ENCODE measurements at places on chromosomes 7 and 10.

- DNase-seq = no peak
Observed at GRCh38 chr10:43574906-43575305, 490 bp upstream of the ZNF239 start.

DNA sequence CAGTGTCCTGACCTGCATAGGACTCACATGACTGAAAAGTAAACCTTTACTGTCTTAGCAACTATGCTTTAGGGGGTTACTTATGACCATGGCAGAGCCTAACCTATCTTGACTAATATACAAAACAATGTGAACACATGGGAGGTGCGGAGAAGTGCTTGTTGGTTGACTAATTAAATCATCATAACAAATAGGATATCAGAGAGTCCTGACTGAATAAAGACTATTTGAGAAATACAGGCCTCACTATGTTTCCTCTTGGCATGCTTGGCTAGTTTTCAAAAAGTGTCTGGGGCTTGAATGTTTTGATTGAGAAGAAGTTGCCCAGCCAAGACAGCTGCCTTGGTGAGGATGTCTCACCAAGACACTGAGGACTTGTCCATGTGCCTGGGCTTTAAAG lies 104.4 kb upstream of the PHYHIPL start:
- no peak for DNase-seq

DNA sequence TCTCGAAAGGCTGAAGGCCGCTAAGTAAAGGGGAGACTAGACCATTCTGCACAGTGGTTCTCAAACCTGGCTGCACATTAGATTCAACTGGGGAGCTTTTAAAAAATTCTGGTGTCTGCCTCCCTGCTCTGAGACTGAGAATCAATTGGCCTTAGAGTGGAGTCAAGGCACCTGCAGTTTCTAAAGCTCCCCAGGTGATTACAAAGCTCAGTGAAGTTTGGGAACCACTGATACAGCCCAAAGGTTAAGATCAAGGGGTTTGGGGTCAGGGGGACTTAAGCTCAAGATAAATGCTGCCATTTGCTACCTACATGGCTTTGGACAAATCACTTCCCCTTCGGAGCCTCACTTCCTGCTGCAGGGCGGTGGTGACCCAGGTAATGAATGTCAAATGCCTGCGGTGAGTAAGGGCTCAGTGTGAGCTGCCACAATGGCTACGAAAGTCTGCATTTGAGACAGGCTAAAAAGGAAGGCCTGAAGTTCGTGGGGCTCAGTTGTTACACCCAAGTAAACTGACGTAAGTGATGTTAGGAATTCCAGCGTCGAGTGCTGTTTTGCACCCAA lies 72.3 kb downstream of the TLL2 start:
- no peak for DNase-seq

GRCh38 chr7:51356849-51357516 lies 40.4 kb upstream of the COBL start:
- no peak for DNase-seq

DNA sequence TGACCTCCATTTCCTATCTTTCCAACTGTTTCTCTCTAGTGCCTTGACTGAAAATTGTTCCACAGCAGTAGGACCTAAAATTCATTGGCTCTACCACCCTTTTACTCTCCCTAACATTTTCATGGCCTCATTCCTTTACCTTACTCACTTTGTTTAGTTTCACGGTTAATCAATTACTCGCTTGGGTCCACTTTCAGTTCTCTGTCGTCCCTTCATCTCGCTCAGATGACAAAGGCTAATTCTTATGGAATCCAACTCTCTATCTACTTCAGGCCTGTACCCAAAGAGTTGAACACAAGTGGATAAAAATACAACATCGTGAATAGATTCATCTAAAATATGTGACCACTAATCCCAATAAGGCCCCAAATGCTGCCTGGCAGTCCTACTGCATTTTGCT lies 85.9 kb upstream of the ADO start:
- DNase-seq = no peak

DNA sequence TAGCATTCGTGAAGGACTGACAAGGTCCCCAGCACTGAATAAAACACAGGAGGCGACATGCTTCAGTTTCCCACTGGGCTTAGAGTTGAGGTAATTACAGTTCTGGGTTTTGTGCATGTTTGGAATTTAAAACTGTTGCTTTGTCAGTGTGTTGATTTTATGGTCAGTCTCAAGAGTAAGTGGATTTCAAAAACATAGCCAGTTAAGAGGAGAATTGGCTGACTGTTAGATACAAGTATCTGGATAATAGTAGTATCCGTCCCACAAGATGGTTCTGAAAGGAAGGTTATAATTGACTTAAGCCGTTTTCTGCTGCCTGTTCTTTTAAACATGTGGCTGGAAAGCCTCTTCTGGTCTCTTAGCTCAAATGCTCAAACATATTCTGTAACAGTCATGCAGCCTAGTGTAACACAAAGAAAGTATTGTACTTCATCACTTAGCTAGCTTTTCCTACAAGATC lies 170.9 kb downstream of the POLR1F start:
- DNase-seq = no peak

- no peak for DNase-seq
Observed at GRCh38 chr7:28891192-28891875, 66.8 kb downstream of the TRIL start.

GRCh38 chr7:155835446-155836215 lies 23.4 kb upstream of the SHH start:
- no peak for DNase-seq

GRCh38 chr10:65675236-65675635 lies 1250.6 kb upstream of the LRRTM3 start:
- DNase-seq = no peak

DNA sequence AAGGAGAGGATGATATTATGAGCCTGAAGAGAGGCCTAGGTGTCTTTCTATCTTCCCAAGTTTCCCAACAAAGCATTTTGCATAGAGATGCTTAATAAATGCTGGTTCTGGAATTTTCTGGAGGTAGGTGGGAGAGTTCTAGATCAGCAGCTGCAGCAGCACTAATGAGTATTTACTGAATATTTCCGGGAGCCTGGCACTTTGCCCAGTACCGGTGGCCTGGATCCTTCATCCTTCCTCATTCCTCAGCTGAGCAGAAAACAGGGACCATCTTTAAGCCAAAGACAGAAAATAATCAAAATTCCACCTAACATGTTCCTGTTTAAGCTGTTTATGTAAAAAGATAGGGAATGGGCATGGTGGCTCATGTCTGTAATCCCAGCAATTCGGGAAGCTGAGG lies 813.2 kb upstream of the AUTS2 start:
- no peak for DNase-seq

DNA sequence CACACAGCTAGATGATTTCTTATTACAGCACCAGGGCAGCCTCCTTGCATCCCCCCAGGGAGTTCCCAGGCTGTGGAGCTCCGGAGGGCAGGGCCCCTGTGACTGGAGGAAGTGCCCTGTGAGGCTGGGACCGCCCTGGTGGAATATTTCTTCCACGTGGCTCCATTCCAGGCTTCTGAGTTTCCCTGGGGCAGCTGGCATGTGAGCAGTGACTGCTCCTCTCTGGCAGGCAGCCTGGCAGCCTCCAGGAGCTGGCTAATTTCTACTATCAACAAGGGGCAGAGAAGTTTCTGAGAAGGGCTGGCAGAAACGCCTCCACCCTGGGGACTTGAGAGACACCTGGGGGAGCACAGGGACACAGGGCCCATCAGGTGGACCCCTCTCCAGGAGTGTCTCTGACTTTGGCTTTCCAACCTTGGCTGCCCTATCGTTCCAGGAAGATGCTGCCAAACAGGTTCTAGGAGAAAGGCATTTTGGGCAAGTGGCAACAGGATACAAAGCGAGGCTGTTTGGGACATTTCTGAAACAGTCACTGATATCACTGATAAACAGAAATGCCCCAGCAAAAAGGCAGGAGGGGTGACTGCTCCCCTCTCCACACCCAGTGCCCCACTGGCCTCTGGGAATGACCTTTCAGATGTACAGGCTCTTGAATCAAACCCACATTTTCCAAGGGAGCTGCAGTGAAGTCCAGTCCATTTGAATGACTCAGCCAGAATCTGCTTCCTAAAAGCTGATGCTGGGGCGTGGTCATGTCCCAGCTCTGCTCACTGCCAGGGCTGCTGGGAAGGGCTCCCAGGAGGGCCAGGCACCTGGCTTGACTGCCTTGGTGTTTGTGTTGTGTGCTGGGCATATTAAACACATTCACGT lies 16.1 kb downstream of the MYOF start:
- no peak for DNase-seq

- DNase-seq = no peak
Observed at GRCh38 chr7:116209561-116210070, 723 bp upstream of the TES start.

- no peak for DNase-seq
Observed at GRCh38 chr7:149804106-149804505, 30.7 kb upstream of the ZNF467 start.

- no peak for DNase-seq
Observed at GRCh38 chr10:125515571-125515970, 167.4 kb downstream of the TEX36 start.

GRCh38 chr10:89091496-89091895 lies 100.9 kb downstream of the FAS start:
- no peak for DNase-seq

- DNase-seq = no peak
Observed at GRCh38 chr7:50674896-50675835, 107.5 kb downstream of the GRB10 start.

GRCh38 chr7:77699056-77699455 lies 2.8 kb downstream of the RSBN1L start:
- DNase-seq = no peak

GRCh38 chr10:114262496-114262895 lies 23.4 kb downstream of the VWA2 start:
- no peak for DNase-seq

DNA sequence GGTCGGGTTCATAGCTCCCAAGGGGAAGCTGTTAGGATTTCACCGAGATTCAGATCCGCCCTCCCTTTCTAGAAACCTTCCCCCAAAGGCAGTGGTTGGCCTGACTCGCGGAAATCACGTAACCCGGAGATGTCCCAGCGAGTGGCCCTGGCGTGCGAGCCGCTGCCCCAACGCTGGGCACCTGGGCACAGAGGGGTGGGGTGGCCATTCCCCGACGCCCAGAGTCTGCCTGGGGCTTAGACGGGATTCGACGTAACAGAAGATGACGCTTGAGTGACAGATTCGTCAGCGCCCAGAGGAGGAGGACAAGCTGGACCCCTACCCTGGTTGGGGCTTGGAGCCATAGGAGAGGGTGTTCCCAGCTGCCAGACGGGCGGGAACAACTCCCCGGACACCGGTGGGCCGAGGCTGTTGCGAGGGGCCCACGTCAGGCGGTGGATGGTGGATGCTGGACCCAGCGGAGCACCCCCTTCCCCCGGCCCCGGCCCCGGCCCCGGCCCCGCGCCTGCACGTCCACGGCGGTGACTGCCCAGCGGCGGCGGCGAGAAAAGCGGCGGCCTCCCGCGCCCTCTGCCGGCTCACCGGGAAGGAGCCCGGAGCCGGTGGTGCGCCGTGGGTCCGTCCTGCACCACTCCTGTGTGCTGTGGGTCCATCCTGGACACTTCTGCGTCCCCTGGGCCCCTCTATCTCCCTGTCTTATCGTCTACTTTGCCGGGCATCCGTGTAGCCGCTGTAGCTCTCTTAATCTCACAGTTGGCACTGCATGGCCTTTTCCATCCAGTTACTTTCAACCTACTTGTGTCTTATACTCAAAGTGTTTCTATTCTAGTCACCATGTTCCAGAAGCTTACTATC lies 35.4 kb upstream of the KNDC1 start:
- DNase-seq = peak; percentile 56

- DNase-seq = peak; percentile 79
Observed at GRCh38 chr7:50304129-50304910, at the start of gene IKZF1. TSS of gene IKZF1 (plus strand) at chr7:50304716. CDS start at chr7:50319062, 14,346 bp downstream.

DNA sequence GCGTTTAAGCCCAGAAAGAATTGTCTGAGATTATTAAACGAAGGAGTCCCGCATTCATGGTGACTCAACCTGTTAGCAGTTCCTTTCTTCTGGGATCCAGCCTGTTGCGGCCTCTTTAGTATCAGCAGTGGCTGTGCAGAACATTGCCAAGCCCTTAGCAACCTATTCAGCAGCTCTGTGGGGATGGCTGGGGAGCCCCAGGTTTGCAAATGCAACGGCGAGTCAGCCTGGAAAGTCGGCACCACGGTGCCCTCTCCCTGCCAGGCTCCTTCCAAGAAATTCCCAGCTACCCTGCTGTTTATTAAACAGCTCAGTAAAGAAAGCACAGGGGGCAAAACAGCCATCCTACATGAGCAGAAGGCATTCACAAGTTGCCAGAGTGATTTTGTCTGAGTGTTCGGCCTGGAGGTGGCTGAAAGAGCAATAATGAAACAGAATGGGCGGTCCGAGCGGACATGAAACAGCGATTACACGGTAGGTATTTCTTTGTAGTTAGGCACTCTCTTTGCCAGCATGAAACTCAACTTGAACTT lies 198.3 kb downstream of the BAMBI start:
- no peak for DNase-seq

DNA sequence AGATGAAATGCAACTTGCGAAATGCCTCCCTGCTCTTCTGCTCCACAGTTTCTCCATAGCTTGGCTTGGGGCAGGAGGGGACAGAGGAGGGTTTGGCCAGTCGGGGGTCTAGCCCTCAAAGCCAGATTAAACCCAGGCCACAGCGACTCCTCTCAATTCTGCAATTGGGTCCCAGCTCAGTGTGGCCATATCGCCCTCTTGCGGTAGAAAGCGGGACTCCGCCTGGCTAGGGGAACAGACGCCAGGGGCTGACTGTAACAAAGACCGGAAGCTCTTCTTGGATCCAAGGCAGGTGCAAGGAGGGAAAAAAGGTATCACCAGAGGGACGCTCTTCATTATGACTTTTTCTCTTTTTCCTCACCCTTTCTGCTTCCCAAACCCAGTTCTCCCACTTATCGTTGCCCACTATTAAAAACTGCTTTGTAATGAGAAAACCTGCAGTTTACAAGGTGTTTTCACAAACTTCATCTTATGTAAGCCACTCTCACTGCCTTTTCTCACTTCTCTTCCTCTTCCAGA lies 36.6 kb upstream of the TNPO3 start:
- peak; percentile 86 for DNase-seq

DNA sequence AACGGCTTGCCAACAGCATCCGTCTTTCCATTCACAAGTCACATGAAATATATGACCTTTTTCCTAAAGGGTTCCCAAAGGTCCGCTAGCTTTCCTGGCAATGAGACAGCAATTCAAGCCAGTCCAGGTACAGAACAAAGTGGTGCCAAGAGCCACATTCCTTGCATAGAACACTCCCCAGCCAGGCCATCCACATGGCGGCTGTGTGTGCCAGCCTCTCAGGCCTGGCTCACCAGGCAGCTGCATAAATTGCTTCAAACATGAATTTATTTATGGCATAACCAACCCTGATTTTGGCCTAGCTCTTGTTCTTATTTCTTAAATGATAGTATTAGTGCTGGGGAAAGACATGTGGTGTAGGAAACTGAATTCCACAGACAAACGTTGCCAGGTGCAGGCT lies 63.7 kb upstream of the CREB5 start:
- no peak for DNase-seq

DNA sequence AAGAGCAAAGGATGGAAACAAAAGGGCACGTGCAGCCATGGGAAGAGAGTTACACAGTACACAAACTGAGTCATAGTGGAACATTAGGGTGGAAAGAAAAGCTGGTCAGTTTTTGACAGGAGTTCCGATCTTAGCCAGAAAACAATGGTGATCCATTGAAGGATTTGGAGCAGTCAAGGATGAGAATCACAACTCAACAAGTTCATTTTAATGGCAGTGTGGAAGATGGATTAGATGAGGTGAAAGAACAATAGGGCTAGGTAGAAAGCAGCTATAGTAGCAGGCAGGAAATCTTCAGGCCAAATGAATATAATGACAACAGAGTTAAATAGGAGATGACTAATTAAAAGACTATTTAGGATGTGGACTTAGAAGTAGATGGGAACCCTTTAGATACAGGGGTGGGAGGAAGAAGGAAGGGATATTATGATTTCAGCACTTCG lies 136.3 kb downstream of the DOCK4 start:
- DNase-seq = no peak

Data from activated naive CD4-positive, alpha-beta T cell treated with anti-CD3 and anti-CD28 coated beads, Interleukin-2, amount 50 U/mL, for 72 hours (primary cell).